ENCODE measurements at places on chromosomes 4 and X.
A peak's percentile ranks its signal among the peaks of the same experiment; 100 is the strongest.

GRCh38 chrX:31609130-31609529 lies 537.3 kb upstream of the FTHL17 start:
- no peak for DNase-seq

GRCh38 chrX:153727123-153727931 lies 2.7 kb downstream of the ABCD1 start:
- no peak for DNase-seq

DNA sequence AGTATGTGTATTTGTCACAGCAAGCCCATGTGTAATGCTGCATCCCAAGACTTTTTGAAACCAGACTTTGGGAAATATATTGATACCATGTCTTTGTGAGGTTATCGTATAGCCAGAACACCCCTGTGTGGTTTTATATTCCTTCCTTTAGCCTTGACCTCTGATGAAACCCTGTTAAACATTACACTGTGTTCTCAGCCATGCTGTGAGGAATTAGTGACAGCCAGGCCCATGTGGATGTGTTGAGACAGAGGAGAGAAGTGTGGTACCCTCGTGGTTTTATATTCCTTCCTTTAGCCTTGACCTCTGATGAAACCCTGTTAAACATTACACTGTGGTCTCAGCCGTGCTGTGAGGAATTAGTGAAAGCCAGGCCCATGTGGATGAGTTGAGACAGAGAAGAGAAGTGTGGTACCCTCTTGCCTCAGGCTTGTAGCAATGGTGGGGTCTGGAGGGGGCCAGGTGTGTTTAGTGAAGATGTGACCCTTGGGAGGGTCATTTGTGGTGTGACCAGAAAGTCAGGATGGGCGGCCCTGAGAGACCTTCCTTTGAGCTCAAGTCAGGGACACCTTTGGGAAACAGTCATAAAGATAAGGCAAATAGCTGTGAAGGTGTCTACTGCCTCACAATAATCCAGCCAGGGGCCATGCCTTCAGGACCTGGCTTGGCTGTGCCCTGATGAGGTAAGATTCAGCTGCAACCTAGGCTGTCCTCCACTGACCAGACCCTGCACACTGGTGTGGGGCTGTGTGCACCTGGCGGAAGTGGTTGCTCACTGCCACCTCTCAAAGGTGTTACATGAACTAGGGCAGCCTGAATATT lies 110.0 kb downstream of the IRF2 start:
- DNase-seq, result no peak

GRCh38 chr4:108210989-108211835 lies 42.5 kb upstream of the LEF1 start:
- no peak for DNase-seq

DNA sequence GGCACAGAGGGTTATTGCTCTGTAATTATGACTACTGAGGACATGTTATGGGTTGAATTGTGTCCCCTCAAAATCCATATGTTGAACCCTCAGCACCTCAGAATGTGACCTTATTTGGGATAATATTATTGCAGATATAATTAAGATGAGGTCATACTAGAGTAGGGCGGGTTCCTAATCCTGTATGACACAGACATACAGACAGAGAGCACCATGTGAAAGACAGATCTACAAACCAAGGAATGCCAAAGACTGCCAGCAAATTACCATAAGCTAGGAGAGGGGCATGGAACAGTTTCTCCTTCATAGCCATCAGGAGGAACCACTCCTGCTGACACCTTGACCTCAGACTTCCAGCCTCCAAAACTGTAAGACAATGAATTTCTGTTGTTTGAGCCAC lies 115.2 kb upstream of the OTUD4 start:
- no peak for DNase-seq

DNA sequence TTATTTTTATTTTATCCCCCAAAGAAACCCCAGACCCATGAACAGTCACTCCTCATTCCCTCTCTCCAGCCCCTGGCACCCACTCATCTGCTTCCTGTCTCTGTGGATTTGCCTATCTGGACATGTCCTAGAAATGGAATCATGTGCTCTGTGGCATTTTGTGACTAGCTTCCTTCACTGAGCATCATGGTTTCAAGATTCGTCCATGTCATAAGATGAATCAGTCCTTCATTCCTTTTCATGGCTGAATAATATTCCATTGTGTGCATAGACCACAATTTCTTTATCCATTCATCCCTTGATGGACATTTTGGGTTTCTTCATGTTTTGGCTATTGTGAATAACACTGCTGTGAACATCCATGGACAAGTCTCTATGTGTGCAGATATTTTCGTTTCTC lies 10.2 kb downstream of the ABCD1 start:
- DNase-seq, result no peak

DNA sequence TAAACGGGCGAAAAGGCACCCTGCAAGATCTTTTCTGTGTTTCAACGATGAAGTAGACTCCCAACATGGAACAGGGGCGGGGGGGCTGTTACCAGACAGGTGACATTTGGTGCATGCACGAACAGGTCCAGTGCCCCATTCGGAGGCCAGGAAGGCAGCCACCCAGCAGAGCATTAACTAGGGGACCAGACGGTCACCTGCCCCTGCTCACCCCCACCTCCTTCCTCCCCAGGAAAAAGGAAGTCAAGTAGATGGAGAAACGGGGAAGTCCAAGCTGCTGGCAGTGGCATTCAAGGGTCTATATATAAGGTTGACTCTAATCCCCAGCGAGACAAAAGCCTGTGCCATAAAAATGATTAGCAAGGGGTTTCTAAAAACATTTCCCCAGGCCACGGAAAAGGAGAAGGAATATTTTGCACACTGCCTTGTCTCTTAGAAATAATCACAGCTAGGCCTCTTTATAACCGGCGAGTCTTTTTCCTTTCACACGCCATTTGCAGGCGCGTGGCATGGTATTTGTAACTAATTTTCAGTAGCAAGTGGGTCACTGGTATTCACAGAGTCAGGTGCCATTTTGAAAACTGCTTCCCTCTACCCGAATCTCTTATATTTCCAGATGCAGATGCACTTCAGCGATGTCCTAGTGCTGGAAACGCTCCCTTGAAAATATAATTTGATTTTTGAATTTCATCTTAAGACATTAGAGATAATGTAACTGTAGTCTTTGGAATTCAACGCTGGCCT lies 1.2 kb upstream of the TMSB4X start:
- DNase-seq, result no peak

DNA sequence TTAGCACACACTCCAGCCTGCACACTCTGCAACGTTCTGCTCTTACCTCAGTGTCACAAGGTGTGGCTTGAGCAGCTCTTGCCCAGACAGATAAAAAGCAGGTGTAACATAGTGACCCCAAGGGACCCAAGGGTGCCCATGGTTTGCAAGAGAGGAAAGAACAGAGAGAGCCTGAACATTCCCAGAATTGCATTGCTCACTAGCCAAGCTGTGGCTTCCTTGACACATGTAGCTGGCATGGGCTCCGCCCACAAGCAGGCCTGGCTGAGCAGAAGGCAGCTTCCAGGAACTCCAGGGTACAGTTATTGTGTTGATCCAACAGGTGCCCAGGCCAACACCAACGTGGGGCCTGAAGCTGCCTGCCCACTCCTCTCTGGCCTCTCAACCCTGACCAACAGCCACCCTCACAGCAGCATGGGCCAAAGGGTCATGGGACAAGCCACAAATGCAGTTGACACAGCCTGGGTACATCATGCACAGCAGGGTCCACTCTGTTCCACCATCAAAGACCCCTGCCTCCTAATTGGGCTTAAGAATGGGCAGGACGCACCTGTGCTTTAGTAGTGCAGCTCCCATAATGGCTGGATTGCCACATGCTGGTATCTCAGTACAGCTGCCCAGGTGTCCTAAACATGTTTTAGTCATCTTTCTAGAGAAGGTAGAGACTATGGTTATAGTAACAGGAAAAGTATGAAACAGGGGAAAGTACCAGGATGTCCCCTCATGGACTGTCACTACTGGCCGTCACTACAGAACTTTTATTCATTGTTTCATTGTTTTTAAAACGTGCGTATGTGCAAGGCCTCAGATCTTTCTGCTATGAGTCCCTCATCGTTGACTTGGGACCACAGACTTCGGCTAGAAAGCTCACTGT lies 73.7 kb upstream of the ACSL1 start:
- peak; percentile 7 for DNase-seq

DNA sequence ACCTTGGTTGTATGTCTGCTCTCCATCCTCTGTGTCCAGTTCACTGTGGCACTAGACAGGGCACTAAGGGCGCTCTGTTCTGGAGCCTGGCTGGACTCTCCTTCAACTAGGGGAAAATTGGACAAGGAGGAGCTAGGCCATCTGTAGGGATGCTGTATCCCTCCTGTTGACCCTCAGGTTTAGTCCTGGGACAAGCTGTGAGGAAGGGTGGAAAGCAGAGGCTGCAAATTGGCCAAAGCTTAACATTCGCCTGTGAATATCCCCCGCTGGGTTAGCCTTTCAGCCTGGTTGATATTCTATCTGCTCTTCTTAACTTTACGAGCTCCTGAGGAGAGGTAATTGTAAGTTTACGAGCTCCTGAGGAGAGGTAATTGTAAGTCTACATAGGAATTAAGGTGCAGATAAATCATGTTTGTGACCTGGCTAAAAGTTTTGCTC lies 64.4 kb upstream of the ENPEP start:
- peak; percentile 36 for DNase-seq

GRCh38 chrX:20378233-20378920 lies 111.7 kb upstream of the RPS6KA3 start:
- peak; percentile 63 for DNase-seq

GRCh38 chrX:39601231-39602177 lies 496.3 kb downstream of the BCOR start:
- no peak for DNase-seq

DNA sequence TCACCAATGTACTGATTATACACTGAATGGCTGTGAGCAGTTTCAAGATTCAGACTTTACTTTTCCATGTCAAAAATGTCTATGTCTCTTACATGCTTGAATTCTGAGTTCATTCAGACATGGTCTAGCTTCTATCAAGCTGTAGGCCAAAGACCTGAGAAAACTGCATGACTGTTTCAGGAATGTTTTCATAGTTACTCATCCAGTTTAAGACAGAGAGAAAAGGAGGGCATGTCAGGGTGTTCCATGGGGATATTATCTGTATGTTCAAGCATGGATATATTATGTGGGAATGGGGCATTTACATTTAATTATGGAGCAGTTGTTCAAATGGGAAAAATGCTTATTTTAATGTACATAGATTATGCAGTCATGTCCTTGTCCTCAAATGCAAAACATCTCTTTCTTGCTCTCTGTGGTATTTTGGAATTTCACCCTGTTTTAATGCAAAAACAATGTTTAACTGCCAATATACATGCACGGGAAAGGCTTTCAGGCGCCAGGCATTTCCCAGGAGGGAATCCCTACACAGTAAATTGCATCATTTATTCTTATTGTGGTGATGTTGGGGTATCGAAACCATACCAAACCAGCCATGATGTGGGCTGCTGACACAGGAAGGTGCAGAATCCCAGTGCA lies 429.1 kb upstream of the INTU start:
- DNase-seq, result no peak
